ENCODE measurements at places on chromosomes 2 and 18. TPM values are rescaled to one million over a fixed set of nuclear protein-coding genes. Genes with fewer than 3 reads are reported as not detected.

- peak; percentile 100 for DNase-seq
Measured at GRCh38 chr2:85772019-85772745, 18.4 kb downstream of the ATOH8 start.

EML6 gene
- total RNA-seq, result 0.49 TPM

FTCDNL1 gene
- total RNA-seq, result 1.5 TPM

ERCC3 gene
- 35.4 TPM for total RNA-seq

SATB2 gene
- total RNA-seq, result 2.3 TPM

- peak; percentile 93 for DNase-seq
Measured at GRCh38 chr2:160205505-160205904, 5.4 kb upstream of the ITGB6 start.

DNA sequence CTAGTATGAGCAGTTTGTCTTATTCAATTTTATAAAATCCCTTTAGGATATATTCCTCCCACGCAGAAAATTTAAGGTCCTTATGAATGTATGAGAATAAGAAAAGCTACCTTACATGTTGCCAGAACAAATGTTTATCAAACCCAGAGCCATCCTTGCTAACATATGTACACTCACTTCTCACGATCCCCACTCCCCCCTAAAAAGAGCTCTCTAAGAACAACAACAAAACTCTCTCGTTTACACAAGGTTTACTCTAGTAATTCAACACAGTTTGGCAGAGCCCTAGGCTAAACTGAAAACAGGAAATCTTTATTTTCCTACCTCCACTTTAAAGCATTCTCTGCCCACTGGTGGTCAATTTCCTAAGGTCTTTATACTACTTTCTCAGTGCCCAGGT, 504.9 kb downstream of the ZEB2 start:
- DNase-seq, result no peak

GRCh38 chr2:100395532-100396350, 21.7 kb downstream of the CHST10 start:
- no peak for DNase-seq

DNA sequence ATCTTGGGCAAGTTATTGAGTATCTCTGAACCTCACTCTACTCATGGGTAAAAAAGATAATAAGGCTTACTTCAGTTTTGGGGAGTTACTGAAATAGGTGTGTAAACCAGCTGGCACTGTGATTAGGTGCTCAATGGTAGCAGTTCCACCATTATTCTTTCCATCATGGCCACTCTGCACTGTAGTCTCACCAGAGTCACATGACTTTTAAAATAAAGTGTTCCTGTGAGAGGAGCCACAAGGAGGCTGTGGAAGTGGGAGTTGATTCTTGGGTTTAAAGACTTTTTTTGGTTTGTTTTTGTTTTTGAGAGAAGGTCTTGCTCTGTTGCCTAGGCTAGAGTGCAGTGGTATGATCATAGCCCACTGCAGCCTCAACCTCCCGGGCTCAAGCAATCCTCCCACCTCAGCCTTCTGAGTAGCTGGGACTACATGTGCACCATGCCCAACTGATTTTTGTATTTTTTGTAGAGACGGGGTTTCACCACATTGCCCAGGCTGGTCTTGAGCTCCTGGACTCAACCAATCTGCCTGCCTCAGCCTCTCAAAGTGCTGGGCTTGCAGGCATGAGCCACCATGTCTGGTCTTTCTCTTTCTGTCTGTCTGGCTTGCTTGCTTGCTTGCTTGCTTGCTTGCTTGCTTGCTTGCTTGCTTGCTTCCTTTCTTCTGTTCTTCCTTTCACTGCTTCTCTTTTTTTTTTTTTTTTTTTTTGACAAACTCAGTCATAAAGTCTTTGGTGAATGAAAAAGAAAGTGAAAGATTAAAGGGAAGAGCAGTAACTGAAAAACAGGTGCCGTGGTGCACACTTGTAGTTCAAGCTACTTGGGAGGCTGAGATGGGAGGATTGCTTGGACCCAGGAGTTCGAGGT, 21.2 kb upstream of the ACVR1 start:
- no peak for DNase-seq

DNA sequence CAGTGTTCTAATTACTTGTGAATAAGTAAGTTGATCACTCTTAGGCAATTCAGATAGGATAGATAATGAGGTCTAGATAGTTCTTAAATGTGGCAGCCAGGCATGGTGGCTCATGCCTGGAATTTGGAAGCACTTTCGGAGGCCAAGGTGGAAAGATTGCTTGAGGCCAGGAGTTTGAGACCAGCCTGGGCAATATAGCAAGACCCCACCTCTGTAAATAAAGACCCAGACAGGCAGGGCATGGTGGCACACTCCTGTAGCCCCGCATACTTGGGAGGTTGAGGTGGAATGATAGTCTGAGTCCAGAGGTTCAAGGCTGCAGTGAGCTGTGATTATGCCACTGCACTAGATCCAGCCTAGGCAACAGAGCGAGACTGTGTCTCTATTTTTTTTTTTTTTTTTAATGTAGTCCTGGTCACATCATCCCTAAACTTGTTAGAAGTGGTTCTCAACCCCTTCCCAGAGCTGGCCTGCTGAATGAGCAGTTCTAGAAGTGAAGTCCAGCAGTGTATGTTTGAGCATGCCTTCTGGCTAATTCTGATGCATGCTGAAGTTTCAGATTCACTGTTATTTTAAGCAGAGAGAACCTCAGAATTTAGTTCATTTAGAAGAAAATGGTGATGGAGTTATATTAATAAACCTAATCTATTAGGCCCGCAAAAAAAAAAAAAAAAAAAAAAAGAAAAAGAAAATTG, 306.2 kb downstream of the PRKCE start:
- no peak for DNase-seq

GRCh38 chr2:15547115-15547876, 13.8 kb downstream of the NBAS start:
- no peak for DNase-seq

DNA sequence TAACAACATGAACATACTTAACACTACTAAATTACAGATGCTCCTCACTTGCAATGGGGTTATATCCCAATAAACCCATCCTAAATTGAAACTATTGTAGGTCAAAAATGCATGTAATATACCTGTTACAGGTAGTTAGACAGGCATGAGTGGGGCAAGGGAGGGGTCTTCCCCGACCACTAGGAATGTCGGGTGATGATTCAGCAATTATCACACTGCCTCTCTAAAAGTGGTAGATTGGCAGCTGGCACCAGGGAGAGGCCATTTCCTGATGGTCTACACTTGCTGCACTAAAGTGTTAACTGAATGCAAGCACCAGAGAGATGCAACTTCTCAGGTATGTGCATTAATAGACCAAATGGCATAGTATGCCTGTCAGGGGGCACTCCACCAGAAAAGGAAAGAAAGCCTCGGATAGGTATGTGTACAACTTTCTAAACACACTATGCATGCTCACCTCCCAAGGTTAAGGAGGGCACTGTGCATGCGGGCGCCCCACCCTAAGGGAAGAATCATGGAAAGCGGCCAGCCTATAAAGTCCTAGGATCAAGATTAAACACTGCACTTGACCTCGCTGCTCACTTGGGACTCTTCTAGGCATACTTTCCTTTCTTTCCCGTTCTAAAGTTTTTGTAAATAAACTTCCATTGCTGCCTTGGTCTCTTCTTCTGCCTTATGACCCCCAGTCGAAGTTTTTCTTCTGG, 35.6 kb downstream of the PIGN start:
- no peak for DNase-seq

SPATA3 gene
- not detected for total RNA-seq

DNA sequence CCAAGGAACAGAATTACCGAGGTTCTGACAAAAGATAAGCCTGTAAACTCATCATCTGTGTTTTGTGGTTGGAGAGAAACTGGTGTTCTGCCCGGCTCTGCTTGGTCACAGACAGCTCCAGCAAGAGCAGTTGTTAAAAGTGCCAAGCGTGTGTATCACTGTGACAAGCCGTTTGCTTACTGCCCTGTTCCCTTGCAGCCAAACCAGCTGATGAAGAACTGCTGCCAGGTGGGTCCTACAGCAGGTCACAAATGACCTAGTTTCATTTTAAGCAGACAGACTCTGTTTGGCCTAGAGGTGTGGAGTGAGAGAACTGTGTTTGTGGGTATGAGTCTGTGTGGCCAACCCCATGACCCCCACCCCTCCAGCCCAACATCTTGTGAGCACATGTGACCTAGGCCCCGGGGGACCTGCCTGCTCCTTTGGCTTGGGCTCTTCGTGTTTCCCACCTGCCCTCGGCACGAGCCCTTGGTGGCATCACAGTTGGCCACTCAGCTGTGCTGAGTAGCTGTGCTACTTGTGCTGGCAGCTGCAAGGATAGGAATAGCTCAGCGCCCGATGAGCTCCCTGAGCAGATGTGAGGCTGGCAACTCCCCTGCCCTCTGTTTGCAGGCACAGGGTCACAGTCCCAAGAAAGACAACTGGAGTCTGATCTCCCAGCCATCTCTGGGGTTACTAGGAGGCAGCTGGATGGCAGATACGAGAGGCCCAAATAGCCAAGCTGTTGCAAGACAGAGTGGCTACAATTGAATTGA, 9.7 kb downstream of the OXER1 start:
- peak; percentile 36 for DNase-seq

GRCh38 chr2:155223781-155224406, 525.4 kb downstream of the KCNJ3 start:
- no peak for DNase-seq

SCG2 gene
- total RNA-seq, result 3.4 TPM

PLGLB1 gene
- total RNA-seq, result 1.5 TPM

DNA sequence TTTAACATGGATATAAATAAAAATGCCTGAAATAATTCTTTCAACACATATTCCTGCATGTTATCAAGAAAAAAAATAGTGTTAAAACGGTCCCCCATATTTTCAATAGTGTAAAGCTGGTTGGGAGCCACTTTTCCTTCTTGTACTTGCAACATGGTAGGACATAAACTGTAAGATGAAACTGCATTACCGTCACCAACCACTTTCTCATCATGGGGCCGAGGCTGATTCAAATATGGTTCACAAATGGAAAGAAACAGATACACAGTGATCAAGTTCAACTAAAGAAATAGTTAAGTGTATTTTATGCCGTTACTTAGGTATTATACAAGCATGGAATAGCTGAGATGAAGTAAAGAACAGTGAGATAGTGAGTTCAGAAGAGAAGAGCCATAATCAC, 360.7 kb downstream of the ZEB2 start:
- DNase-seq, result no peak

WDR43 gene
- total RNA-seq, result 80.2 TPM

ADCY3 gene
- total RNA-seq, result 42.0 TPM

GRCh38 chr2:147865560-147865959, 20.7 kb downstream of the ACVR2A start:
- no peak for DNase-seq

TUBA4B gene
- total RNA-seq, result not detected

BCL2 gene
- 4.2 TPM for total RNA-seq

- DNase-seq, result no peak
Measured at GRCh38 chr2:218368621-218369153, 12.0 kb downstream of the CATIP start.

SERPINB12 gene
- not detected for total RNA-seq

DNA sequence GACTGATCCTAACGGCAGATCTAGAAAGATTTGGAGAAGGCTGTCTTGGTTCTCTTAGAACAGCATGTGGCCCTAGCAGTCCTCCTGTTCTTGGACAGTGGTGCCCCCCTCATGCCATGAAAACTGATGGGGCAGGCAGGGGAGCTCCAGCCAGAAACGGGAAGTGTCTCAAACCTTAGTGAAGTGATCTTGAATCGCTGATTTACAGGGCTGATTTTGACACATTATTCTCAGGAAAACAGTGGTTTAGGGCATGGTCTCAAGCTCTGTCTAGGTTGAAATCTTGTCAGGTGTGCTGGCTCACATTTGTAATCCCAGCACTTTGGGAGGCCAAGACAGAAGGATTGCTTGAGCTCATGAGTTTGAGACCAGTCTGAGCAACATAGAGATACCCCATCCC, 37.8 kb downstream of the SRSF7 start:
- DNase-seq, result no peak

- no peak for DNase-seq
Measured at GRCh38 chr18:30044496-30044895, 998.0 kb downstream of the DSC3 start.

GRCh38 chr2:190320696-190321095, 1.1 kb upstream of the HIBCH start:
- DNase-seq, result no peak

DNA sequence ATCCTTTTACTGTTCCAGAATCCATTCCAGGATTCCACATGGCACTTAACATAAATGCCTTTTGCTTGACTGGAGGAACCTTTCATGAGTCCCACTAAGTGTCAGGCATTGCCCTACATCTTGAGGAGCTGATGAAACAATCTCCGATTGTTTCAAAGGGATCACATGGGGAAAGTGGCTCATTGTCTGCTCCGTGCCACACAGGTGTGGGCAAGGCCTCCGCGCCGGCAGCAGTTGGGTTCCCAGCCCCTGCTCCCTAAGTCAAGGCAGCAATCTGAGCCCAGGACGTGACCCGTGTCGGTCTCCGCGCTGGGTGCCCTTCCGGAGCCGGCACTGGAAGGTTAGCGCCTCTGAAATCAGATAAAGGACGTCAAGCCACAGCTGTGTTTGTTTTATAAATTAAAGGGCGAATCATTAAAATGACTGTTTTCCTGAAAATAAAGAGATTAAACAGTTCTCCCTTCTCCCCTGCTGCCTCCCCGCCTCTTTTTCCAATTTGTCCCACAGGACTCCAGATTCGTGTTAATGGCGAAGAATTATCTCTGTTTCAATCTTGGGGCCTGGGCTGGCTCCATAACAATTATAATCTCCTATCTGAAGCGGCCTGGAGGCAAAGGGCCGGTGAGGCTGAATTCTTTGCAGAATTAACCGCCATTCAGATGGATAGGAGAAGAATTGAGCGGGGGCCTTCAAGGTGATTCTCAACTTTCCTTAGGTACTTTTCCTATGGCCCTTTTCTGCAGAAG, 84.3 kb upstream of the FZD7 start:
- no peak for DNase-seq
